ENCODE measurements at places on chromosomes 3 and 15.

DNA sequence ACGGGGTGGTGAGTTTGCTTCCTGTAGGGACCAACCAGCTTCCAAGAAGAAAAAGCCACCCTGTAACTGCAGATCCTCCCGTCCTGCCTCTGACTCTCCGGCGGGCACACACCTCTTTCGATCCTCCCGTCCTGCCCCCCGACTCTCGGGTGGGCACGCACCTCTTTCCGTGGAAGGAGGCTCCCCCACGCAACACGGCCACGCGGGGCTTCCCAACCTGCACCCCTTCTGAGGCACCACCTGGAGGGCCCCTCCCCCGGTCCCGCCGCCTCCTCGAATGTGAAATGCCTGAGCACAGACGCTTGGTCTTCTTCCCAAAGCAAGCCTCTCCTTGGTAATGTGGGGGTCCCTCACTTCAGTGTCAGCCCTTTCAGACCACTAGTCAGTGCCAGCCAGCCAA, 7.3 kb downstream of the ADAMTS17 start:
- DNase-seq = no peak

DNA sequence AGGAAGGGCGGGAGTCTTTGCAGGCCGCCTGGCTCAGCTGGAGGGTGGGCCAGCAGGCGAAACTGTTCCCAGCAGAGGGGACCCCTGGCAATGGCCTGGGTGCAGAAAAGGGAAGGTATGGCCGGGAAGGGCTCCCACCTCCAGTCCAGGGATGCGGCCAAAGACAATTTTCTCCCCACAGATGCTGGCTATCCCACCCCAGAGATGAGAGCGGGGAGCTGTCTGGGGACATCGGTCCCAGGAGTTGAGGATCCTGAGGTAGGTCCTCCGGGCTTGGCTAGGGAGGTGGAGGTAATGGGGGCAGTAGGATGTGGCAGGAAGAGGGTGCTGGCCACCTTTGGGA, 1.7 kb downstream of the SEMA3G start:
- DNase-seq = no peak

GRCh38 chr3:194056731-194057415, 79.1 kb upstream of the HES1 start:
- DNase-seq = no peak

- no peak for DNase-seq
Measured at GRCh38 chr15:31032961-31033371, 41.5 kb upstream of the MTMR10 start.

DNA sequence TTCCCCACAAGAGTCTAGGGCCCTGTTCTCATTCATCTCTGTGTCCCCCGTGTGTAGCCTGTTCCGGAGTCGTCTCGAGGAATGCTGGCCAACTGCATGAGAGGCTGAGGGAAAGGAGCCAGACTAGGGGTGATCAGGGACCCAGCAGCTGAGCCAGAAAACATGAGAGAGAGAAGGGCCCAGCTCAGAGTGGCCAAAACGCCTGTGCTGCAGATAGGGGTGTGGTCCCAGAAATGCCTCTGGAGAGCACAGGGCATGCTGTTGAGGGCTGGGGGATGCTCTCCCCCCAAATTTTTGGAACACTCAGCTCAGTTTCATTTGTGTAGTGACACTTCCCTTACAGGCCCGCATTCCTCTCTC, 14.1 kb downstream of the CYP1A2 start:
- DNase-seq = no peak

GRCh38 chr15:87680208-87680607, 576.3 kb downstream of the NTRK3 start:
- no peak for DNase-seq

GRCh38 chr3:55160241-55160983, 232.6 kb upstream of the LRTM1 start:
- no peak for DNase-seq

- no peak for DNase-seq
Measured at GRCh38 chr3:151439652-151440125, 21.2 kb downstream of the IGSF10 start.

- no peak for DNase-seq
Measured at GRCh38 chr15:96629511-96629910, 299.0 kb downstream of the NR2F2 start.

DNA sequence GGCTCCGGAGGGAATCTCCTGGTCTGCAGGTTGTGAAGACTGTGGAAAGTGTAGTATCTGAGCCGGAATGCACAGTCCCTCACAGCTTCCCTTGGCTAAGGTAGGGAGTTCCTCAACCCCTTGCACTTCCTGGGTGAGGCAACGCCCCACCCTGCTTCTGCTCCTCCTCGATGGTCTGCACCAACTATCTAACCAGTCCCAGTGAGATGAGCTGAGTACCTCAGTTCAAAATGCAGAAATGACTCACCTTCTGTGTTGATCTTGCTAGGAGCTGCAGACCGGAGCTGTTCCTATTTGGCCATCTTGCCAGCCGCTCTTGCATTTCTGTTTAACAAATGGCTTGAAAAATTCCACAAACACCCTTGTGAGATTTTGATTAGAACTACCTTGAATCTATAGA, 156.1 kb downstream of the STXBP5L start:
- no peak for DNase-seq

DNA sequence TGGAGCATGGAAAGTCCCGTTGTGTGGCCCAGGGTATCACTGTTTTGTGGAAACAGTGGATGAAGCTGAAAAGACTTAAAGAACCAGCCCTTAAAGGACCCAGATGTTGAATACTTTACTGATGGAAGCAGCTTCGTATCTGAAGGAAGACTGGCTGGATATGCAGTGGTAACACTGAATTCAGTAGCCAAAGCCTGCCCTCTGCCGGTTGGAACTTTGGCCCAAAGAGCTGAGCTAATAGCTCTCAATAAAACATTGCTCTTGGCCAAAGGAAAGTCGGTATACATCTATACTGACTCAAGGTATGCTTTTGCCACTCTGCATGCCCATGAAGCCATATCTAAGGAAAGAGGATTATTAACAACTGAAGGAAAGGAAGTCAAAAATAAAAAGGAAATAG, 885.4 kb downstream of the PDCD6IP start:
- DNase-seq = no peak

DNA sequence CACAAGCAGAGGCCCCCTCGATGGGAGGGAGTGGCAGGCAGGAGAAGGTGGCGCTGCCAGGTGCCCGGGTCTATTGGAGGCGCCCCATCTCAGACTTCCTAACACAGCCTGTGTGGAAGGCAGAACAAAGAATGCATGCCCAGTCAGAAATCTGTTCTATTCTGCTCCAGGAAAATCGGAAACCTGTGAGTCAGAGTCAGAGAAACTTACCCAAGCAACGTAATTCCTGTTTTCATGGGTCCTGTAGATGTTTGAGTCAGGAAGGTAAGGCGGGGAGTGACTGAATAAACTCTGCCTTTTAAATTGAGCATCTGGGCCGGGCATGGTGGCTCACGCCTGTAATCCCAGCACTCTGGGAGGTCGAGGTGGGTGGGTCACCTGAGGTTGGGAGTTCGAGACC, 13.7 kb downstream of the MAP6D1 start:
- DNase-seq = no peak

GRCh38 chr15:93478947-93479346, 389.9 kb upstream of the RGMA start:
- no peak for DNase-seq

- no peak for DNase-seq
Measured at GRCh38 chr3:38610436-38610835, 39.1 kb downstream of the SCN5A start.

GRCh38 chr3:187125319-187126031, 13.8 kb downstream of the RPL39L start:
- no peak for DNase-seq

DNA sequence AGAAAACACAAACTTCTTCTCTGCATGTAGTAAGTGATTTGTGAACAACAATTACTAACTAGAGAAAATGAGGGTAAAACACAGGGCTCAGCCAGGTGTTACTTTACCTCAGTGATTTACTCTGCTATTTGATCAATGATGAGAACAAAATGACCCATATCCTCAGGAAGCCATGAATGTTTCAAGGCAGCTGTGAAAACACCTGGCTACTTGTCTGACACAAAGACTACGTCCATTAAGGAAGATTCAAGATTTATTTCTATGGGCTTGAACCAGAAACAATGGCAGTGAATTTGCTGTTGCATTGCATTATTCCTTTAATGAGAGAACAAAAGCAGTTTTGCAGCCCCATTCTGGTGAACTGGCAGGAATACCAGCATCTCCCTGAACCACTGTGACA, 374.6 kb upstream of the ARL6 start:
- no peak for DNase-seq

- DNase-seq = no peak
Measured at GRCh38 chr3:128804811-128805155, 74.6 kb upstream of the ACAD9 start.

GRCh38 chr3:97712919-97713318, 51.6 kb upstream of the ARL6 start:
- no peak for DNase-seq

- no peak for DNase-seq
Measured at GRCh38 chr3:136457793-136458192, 207.7 kb downstream of the PCCB start.

- no peak for DNase-seq
Measured at GRCh38 chr3:146368882-146369523, 100.4 kb downstream of the PLSCR2 start.

GRCh38 chr3:170410428-170411029, 8.1 kb upstream of the CLDN11 start:
- DNase-seq = peak; percentile 2

DNA sequence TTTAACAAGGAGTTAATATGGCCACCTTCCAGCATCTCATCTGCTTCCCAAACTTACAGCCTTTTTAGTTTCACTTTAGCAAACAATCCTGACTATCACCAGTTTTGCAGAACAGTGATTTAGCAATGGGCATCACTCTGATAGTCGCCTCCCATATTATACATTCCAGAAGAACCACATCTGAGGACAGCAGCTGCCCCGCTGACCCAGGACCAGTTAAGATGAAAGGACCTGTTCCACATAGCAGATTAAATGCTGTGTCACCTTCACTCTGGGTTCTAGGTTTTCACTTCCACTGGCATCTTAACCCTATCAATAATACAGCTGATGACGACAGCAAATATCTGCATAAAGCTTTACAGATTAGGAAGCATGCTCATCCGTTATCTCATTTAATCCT, 99.8 kb downstream of the TRIM69 start:
- DNase-seq = no peak

GRCh38 chr3:177721864-177722785, 524.8 kb upstream of the TBL1XR1 start:
- no peak for DNase-seq

DNA sequence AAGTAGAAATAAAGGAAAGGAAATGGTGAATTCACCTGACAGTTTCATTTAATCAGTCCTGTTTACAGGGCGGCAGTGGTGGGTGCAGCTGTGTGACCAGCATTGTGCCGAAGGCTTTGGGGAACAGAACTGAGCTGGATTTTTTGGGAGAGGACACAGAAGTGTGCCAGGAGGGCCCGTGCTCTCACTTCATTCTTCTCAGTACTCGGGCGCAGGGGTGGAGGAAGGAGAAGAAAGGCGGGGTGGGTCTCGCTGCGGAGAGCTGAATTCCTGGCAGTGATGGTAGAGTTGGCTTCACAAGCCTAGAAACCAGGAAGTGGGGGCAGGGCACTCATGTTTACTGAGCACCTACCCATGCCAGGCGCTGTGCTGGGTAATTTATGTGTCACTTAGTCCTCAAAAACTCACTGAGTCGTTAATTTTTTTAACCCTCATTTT, 64.6 kb downstream of the CRTC3 start:
- DNase-seq = peak; percentile 83

DNA sequence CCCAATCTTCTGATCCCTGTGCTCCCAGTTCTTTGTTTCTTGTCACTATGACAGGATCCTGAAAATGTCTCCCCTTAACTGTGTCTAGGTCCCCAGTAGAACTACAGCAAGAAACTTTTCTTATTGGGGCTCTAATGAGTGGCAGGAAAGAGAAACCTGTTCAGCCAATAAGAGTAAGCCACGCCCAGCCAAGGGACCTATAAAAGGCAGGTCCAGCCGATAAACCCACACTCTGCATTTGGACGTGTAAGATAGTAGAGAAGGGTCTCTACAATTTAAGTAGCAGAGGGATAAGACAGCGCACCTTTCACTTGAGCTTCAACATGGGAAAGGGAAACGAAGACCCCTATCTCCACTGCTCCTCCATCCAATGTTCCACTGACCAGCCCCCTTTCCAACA, 149.9 kb downstream of the LMLN start:
- DNase-seq = no peak

- DNase-seq = no peak
Measured at GRCh38 chr15:53752406-53752805, 7.1 kb downstream of the WDR72 start.
